Stimulated activated naive CD8-positive, alpha-beta T cell treated with anti-CD3 and anti-CD28 coated beads, Interleukin-15, amount 100 ng/mL, for 72 hours (primary cell): ENCODE measurements at places on chromosomes 11 and 22.

DNA sequence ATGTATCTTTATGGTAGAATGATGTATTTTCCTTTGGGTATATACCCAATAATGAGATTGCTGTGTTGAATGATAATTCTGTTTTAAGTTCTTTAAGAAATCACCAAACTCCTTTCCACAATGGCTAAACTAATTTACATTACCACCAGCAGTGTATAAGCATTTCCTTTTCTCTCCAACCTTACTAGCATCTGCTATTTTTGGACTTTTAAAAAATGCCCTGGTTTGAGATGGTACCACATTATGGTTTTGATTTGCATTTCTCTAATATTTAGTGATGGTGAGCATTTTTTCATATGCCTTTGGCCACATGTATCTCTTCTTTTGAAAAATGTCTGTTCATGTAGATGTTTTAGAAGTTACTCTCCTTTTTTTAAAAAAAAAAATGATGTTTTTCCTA is 142.0 kb downstream of the METTL15 start:
- DNase-seq = no peak

DNA sequence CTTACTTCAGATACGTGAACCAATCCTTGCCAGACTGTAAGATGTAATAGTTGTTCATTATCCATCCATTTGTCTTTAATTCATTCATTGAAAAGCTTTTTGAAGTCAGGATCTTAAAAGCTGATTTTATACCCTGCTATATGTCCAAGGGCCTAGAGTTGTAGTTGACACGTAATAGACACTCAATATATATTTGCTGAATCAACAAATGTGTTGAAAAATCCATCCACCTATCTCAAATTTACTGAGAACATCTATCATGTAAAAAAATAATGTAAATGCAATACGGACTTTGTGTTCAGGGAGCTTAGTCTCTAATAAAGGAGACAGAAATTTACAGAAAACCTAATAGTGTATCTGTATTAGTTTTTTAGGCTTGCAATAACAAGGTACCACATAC is 521.0 kb downstream of the METTL15 start:
- no peak for DNase-seq

DNA sequence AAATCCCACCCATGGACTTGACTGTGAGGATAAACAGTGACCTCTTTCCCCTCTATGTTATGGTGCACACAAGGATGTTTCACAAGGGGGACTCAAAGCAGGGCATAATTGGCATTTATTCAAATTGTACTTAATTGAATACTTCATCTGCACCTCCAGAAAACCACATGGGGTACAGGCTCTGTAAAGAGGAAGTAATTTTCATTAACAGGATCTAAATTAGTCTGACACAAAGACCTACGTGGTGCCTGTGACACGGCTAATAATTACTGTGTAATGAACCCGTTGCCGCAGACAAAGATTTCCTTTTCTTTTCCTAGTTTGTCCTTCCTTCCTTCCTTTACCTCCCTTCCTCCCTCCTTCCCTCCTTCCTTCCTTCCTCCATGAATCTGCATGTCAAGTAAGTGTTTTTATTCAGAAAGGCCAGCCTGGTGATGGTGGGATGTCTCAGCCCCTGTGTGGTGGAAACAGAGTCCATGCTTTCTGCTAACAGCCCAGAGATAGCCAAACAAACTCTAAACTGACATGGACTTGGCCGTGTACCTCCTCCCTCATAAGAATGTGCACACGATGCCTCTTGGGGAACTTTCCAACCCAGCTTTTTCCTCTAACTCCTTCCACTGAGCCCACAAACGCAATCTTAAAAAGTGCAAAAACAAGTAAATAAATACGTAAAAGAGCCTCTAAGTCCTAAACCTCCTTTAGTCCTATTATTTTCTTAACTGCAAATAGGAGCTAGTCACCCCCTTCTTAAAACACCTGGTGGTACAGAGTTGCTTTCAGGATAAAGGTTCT is 118.8 kb downstream of the INSC start:
- DNase-seq = no peak

- no peak for DNase-seq
Observed at GRCh38 chr11:130890039-130890745, 26.1 kb downstream of the SNX19 start.

DNA sequence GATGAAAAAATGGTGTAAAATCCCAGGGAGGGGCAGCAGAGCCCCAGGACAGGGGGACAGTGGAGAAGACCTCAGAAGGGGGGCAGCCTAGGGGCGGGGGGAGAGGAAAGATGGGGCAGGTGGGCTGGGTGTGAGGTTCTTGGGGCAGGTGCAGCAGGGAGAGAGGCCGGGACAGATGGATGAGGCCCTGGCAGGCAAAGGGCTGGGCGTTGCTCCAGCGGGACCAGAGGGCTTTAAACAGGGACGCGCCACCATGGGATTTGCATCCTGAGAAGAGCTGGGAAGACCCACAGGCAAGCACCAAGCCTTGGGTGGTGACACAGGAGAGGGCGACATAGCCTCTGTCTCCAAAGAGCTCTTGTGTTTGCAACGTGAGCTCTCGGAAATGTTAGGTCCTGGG is 1342.8 kb downstream of the TBC1D22A start:
- no peak for DNase-seq

GRCh38 chr11:129416080-129416820 is 40.6 kb downstream of the BARX2 start:
- no peak for DNase-seq

DNA sequence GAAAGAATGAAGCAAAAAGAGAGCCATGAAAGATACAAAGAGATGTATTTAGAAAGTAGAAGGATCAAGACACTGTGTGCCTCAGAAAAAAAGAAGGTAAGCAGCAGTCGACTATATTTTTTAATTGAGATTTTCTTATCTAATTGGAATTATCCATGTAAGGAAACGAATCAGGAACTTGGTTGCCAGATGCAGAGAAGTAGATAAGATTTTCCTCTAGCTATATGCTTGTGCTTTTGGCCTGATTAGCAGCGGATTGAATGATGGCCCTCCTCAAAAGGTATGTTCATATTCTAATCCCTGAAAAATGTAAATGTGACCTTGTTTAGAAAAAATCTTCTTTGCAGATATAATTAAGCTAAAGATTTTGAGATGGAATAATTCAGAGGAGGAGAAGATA is 43.9 kb upstream of the CARD18 start:
- DNase-seq = no peak

- no peak for DNase-seq
Observed at GRCh38 chr22:49598338-49598737, 229.3 kb downstream of the BRD1 start.

- no peak for DNase-seq
Observed at GRCh38 chr11:120229451-120230424, 10.2 kb upstream of the POU2F3 start.

DNA sequence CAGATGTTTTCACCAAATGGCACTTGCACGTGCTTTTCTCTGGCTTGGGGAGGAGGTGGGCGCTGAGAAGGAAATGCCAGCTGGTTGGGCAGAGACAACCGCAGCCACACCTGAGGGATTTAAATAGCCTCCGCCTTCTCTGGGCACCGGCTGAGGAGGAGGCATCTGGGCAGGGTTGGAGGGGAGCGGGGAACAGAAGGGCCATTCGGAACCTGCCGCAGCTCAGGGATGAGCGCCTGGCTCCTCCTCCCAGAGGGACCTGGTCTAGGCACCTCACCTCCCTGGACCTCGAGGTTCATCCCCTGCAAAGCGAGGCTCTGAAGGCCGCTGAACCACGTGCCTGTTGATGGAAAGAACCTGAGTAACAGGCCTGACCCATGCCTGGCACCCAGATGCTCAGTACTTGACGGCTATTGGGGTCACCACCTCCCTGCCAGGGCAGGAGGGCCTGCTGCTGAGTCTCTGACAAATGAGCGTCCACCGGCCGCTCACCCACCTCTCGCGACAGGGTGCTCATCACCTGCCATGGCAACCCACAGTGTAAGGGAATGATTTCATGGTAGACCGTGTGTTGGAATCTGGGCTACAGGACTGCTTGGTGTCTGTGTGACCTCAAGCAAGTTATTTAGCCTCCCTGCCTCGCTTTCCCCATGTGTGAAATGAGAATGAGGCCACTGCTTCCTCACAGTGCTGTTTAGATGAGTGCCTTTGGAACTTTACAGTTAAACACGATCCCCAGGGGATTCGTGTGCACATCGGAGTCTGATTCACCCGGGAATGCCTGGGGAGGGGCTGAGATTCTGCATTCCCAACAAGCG is 2.0 kb upstream of the KDELR3 start:
- no peak for DNase-seq

DNA sequence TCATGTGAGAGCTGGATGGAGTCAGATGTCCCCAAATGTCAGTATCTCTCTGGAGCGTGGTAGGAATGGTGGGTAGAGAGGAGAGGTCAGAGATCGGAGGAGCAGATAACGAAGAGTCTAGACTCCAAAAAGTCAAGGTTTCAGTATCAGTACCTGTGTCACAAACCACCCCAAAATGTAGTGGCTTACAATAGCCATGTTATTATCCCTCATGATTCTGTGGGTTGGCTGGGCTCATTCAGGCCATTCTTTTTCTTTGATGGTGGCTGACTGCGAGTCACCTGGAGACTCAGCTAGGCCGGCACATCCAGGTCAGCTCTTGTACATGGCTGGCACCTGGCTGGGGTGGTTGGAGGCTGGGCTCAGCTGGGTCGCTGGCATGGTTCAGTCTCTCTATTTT is 7.3 kb upstream of the SSTR3 start:
- no peak for DNase-seq

DNA sequence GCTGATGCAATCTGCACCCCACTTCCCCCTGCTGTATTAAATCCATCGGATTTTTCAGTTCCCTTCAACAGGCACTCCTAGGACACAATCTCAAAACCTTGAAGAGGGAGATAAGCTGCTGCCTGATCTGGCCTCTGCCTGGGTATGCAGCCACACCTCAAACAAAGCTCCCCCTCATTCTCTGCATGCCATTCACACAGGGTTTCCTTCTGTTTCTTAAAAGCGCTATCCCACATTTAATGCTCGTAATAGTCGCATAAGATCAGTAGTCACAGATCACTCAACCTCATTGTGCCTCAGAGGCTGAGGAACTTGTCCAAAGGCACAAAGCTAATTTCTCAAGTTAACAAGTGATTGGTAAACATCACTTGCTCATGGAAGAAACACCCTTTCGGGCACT is 34.0 kb downstream of the UQCR10 start:
- no peak for DNase-seq

DNA sequence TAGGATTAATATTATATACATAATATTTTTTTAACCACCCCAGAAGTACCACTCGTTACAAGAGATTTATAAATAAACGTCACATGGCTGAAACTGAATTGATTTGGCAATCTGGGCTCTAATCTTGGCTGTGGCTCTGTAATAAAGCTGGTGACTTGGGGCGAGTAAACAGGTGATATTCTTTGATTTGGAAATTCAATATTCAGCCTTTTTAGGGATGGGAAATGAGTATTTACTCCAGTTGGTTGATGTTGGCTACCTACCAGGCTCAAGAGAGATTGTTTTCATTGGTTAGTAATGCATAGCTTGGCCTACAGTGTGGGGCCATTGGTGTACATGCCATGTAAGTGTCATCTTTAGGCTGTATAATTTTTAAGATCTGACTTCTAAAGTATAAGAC is 117.7 kb upstream of the SORL1-AS1 start:
- DNase-seq = no peak

- DNase-seq = no peak
Observed at GRCh38 chr22:19321757-19322156, 30.2 kb upstream of the CLTCL1 start.

- peak; percentile 72 for DNase-seq
Observed at GRCh38 chr11:102318469-102318868, 1.2 kb downstream of the BIRC3 start.

DNA sequence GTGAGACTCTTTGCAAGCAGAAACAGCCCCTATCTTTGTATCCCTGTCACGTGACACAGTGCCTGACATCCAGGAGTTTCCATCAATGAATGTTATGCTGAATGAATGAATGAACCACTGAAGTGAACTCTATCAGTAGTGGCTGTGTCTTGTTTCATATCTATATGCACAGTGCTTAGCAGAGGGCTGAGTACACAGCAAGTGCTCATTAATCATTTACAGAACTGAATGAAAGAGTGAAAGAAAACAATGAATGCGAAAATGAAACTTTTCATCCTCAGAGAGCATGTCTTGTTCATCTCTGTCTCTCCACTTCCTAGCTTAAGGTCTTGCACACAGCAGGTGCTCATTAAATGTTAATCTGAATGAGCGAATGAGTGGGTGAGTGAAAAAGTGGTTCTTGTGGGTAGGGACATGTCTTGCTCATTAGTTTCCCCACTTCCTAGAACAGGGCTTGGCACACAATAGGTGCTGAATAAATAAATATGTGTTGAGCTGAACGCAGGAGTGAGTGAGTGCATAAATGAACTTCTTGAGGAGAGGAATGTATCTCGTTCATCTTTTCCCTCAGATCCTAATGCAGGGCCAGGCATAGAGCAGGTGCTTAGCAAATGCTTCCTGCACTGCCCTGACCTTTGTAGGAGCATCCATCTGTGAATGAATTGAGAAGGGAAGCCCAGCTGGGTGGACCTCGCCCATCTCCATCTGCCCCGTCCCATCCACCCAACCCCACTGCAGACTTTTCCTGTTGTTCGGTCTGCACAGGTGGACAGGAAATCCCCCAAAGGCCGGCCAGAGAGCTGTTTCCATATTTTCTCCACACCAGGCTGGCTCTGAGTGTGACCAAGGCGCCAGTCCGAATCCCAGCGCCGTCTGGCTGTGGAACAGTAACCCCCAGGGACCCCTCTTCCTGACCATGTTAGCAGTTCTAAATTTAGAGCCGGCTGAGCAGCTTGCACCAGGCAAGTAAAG is 113.4 kb upstream of the CRYBB3 start:
- DNase-seq = peak; percentile 58

DNA sequence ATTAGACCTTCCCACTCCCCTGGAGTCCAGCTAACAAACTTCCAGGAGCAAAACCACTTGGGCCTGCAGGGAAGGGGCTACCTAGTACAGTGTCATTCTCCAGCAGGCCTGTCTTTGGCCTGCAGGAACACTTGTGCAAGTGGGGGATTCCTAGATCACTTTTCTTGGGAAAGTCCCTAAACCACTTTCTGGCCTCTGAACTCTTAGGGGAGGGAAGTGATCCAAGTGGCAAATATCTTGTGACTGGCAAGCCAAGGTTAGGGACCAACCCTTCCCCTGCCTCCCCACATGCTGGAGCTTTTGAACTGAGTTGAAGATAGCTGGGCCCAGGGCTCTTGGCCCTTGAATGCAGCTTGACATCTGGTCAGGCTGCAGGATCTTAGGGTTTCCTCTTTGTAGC is 17.2 kb downstream of the PPFIBP2 start:
- no peak for DNase-seq
